Daoy (cell line): ENCODE measurements at places on chromosomes 6 and 20. TPM values are rescaled to one million over a fixed set of nuclear protein-coding genes. Genes with fewer than 3 reads are reported as not detected.
A peak's percentile ranks its signal among the peaks of the same experiment; 100 is the strongest.

Gene CFAP61
- 1.5 TPM in 1 of 2 replicates, not detected in the other for total RNA-seq

Gene SLC25A27
- total RNA-seq, result 2.8 and 7.5 TPM in 2 replicates

Gene RNF39
- total RNA-seq, result 0.57 TPM in 1 of 2 replicates, not detected in the other

Gene FKBP1C
- 0.21 TPM in 1 of 2 replicates, not detected in the other for total RNA-seq

DNA sequence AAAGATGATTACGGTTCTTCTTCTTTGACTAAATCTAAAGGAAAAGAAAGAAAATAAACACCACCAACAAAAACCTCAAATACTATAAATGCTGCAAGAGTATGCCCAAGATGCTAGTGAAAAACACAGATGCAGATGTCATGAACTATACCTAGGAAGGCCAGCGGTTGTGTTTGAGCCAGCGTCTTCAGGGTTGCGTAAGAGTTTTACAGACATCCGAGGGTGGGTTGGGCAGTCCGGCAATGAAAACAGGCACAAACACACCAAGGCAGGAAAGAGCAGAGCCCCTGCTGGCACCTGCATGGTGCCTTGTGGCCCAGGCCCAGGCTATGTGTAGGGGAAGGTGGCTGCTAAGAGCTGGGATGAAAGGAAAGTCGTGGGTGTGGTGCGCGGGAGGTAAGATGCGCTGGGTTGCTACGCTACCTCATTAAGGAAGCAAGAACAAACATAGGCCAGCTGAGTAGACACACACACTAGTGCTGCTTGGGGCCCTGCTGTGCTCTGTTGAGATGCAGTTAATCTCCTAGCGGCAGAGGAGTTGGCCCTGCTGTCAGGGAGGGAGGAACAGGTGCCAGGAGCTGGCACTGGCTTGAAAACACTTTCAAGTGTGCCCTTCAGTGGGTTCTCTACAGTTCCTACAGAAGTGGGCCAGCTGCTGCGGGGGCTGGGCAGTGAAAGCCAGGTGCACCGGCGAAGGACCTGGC lies 170.2 kb upstream of the PLN start:
- DNase-seq, result no peak

- DNase-seq, result no peak
These were observed 12.8 kb downstream of the KCNK15 start for GRCh38 chr20:44758247-44759101.

GRCh38 chr6:90249034-90249433 lies 47.6 kb downstream of the BACH2 start:
- DNase-seq, result peak; percentile 10

GRCh38 chr6:143140767-143141166 lies 80.1 kb downstream of the AIG1 start:
- DNase-seq, result no peak

- peak; percentile 82 for DNase-seq
These were observed 37.8 kb upstream of the CNKSR3 start for GRCh38 chr6:154548130-154548830.

DNA sequence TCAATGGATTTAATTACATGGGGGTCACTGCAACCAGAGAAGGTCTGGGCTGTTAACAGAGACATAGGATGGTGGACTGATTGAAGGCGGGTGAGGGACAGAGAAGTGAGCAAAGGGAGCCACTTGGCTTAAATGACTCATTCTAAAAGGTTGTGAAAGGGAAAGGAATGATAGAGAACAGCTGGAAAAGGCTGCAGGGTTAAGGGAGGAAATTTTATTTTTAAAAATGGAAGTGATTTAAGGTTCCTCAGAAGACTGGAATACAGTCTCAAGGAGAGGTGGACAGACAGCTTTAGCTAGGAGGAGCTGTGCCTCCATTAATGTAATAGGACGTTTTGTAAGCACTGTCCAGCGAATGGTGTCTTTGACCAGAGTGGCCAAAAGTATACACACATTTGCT lies 46.7 kb downstream of the RGS17 start:
- DNase-seq, result no peak

DNA sequence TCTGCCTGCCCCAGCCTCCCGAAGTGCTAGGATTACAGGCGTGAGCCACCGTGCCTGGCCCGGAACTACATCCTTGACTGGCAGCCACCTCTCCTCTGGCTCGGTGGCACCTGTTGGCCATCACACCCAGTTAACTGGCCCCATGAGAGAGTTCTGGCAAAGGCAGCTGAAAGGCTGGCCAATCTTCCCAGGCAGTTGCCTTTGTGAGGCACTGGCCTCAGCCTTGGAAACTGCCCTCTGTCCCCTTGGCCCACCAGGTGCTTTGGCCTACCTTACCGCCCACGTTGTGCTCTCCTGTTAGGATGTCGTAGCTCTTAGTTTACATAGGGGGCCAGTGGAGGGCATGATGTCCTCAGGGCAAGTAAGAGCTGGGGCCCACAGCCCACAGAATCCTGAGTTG lies 9.6 kb upstream of the MANBAL start:
- DNase-seq, result no peak

DNA sequence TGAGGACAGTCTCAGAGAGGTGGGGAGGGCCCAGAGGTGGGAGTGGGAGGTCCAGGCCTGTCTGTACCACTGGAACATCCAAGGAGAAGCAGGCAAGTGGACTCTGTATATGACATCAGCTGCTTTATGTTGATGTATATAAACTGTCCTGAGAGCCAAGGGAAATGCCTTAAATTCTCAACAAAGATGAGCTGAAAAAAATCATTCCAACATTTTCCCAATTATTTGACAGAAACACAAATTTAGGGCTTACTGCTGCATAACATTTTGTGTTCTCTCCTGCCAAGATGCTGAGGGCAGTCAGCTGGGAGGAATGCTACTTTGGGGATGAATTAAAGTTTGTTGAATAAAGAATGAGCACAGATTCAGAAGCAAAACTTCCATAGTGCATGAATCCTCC lies 52.8 kb downstream of the FOXC1 start:
- DNase-seq, result no peak

GRCh38 chr6:17355404-17355774 lies 38.0 kb upstream of the CAP2 start:
- DNase-seq, result no peak

- no peak for DNase-seq
These were observed 17.8 kb downstream of the LRFN2 start for GRCh38 chr6:40569162-40569910.

DNA sequence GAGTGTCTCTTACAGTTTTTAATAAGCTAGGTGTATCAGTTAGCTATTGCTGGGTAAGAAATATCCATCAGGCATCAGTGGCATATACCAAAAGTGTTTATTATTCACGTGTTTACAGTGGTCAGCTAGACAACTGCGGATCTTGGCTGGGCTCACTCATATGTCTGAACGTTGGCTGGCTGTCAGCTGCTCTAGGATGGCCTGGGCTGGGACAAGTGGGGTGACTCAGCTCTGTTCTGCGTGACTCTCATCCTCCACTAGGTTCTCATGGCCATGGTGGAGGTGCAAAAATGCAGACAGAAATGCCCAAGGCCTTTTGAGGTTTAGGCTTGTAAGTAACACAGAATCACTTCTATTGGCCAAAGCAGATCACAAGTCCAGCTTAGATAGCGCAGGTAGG lies 22.0 kb downstream of the ZNF341 start:
- peak; percentile 16 for DNase-seq

DNA sequence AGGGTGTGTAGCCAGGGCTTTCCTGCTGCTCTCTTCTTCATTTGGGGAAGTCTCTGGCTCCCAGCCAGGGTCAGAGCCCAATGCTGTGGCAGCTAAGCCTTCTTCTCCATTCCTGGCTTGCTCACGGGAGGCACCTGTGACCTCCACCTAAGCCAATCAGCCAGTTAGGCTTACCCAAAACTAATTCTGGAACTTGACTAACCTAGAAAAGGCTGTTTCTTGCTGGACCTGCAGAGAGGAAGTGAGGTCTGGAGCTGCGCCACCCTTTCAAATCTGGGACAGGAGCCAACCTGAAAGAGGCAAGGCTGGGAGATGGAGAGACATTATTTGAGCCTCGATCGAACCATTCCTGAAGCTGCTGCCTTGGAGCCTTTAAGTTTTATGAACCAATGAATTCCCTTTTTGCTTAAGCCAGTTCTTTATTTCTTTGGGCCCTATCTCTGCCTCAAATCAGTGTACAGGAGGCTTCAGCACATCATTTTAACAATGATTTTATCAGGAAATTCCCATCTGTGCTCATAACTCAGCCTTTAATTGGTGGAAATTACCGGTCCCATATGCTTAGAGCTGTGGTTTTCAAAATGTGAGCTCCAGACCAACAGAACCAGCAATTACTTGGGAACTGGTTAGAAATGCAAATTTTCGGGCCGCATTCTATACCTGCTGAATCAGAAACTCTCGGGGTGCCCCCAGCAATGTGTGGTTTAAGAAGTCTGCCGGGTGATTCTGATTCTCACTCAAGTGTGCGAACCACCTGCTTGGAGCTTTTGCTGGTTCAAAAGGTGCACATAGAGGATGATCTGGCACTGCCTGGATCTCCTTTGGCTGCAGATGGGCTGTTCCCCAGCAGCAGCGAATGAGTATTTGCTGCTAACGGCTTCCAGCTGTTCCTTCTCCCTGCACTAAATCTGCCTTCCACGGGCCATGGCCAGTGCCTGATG lies 97.4 kb upstream of the RNF24 start:
- peak; percentile 84 for DNase-seq

DNA sequence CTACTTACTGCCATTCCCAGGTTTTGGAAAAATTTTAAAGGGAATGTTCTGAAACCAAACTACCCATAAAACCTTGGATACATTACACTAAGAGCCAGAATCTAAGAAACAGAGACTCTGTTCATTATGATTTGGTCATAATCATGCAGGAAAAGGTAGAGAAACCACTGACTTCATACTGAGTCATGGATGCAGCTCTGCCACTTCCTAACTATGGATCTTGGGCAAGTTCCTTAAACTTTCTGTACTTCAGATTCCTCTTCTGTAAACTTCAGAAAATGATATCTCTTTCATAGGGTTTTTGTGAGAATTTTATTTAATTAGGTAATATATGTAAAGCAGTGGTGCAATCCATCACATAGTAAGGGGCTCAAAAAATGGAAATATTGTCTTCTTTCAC lies 20.0 kb downstream of the PLA2G7 start:
- DNase-seq, result peak; percentile 48

DNA sequence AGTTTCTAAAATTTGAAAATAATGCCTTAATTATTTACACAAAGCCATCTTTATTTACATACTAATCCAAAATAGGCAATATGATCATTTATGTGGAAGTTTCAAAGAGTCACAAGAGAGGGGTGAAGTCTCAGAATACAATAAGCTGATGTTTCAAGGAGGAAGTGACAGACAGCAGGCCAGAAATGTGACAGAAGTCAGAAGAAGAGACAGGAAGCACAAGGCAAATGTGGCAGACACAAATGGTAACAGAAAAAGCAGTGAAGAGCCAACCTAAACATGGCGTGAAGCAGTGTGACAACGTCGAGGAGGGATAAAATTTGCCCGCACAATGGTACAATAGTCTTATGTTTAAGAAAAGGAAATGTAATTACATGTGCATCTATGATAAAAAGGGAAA lies 59.8 kb downstream of the SHPRH start:
- DNase-seq, result no peak

- peak; percentile 60 for DNase-seq
These were observed 59.2 kb downstream of the KCNS1 start for GRCh38 chr20:45041464-45042337.

GRCh38 chr20:20824924-20825584 lies 112.6 kb upstream of the RALGAPA2 start:
- peak; percentile 43 for DNase-seq
